Uterus (tissue), 4 donors: ENCODE measurements at places on chromosomes 13 and 19. TPM values are rescaled to one million over a fixed set of nuclear protein-coding genes. Genes with fewer than 3 reads are reported as not detected.
A peak's percentile ranks its signal among the peaks of the same experiment; 100 is the strongest.

DNA sequence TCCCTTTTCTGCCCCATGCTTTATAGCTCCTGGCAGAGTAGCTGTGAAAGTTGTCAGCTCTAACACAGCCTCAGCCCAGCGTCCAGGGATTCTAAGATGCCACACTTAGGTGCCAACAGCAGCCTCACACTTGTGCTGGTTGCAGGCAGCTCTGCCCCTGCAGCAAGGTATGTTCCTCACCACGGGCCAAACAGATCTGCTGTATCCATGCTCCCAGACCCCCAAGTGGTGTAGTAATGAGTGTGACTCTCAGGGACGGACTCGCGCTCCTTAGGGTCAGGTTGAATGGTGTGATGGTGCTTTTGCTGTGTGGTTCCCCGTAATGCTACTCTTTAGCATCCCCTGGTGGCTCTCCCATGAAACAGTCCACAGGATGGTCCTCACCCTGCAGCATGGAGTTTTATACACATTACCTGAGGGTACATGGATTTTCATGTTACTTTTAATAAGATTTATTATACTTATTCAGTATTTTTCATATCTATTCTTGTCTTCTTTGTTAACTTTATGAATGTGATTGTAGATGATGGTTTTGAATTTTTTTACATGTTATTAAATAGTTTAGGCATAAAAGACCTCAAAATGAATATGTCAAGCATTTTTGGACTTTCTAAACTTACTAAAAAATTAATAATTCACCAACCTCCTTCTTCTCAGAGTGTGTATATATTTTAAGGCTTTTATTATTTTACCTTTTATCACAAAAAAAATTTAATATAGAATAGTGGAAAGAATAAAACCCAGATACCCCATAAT lies 232.5 kb downstream of the SLC7A1 start:
- peak; percentile 38 for DNase-seq

GRCh38 chr13:112061367-112062061 lies 5.4 kb upstream of the SOX1 start:
- DNase-seq, result no peak

- no peak for DNase-seq
Measured at GRCh38 chr13:51457086-51457815, 4.4 kb upstream of the INTS6 start.

GRCh38 chr19:33559996-33560395 lies 38.4 kb upstream of the PEPD start:
- no peak for DNase-seq

GRCh38 chr19:29798774-29799497 lies 12.9 kb upstream of the CCNE1 start:
- DNase-seq, result no peak

DNA sequence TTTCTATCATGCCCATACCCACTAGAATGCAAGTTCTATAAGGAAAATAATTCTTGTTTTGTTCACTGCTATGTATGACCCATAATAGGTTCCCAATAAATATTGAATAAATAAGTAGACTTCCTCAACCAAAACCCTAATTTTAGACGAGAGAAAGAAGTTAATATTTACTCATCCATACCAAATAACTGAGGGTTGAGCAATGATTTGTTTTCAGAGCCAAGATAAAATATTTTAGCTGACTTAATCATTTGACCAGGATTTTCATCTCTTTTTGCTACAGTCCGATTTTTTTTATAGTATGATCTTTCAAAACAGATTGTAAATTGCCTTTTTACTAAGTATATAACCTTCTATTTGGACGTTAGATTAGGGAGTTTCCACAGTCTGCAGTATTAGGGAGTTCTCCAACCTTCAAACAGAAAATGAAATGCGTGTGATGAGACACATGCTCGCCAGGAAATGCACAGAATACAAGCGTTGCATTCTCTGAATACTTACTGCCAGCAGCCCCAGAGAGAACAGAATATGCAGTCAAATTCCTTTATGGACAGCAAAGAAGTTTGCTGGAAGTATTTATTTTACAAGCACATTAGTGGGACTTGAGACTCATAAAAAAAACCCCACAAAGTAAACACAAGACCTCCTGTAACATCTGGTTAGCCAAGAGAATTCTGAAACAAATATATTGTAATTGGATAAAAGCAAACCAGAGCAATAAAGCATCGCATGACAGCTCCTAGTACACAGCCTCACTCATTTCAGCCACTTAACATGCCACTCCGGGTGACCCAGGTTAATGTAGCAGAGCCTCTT lies 230.0 kb downstream of the MYO16 start:
- no peak for DNase-seq

GRCh38 chr19:37564624-37565369 lies 29.8 kb downstream of the ZNF571 start:
- DNase-seq, result no peak

GRCh38 chr19:47891923-47892666 lies 6.0 kb upstream of the SULT2A1 start:
- no peak for DNase-seq

The PPM1N gene
- 42.5 TPM for total RNA-seq

The LRRC63 gene
- not detected for total RNA-seq

The ZNF665 gene
- 14.2 TPM for total RNA-seq

The PLPPR3 gene
- not detected for total RNA-seq

The PRR22 gene
- 3.5 TPM for total RNA-seq

The MADCAM1 gene
- not detected for total RNA-seq

The ANGPTL4 gene
- total RNA-seq, result 14.1 TPM

The CEACAM8 gene
- not detected for total RNA-seq
